ENCODE measurements at places on chromosomes 13 and 19. TPM values are rescaled to one million over a fixed set of nuclear protein-coding genes. Genes with fewer than 3 reads are reported as not detected.

- DNase-seq = no peak
Observed at GRCh38 chr13:114008964-114009589, 35.2 kb upstream of the C13orf46 start.

DNA sequence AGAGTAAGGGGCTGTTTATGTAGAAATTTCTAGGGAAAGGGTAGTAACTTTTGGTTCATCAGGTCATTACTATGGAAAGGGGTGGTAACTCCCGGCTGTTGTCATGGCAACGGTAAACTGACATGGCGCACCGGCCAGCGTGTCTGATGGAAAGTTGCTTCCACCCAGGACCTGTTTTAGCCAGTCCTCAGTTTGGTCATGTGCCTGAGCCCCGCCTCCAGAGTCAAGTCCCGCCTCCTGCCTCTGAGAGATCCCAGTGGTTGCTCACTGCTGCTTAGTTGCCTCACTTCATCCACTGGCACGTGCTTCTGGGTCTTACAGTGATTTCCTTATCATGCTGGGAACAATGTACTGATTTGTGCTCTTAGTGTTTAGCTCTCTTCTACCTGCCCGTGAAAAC lies 455.2 kb upstream of the ZNF507 start:
- DNase-seq = peak; percentile 66

DNA sequence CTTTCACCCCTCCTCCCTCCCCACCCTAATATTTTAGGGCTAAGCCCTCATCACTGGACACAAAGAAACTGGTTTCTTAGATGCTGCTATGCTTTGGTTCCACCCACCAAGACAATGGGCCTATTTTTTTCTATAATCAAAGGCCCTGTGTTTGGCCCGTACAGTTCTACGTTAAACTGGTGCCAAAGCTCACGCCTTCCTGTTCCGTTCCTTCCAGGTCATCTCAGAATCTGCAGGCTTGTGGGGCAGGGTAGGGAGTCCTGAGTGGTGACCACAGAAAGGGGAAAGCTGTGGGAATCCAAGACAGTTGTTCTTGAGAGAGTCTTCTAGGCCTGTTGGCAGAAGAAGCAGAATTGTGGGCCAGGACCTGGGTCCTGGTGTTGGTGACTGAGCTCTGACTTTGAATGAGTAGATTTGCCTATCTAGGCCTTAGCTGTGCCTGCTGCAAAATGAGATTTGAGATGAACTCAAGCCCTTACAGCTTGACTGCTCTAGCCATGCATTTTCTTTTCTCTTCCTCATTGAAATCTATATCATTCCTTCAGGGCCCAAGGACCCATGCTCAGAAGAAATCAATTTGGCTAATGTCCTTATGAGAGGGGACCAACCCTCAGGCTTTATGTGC lies 19.1 kb upstream of the CXCL17 start:
- no peak for DNase-seq

DNA sequence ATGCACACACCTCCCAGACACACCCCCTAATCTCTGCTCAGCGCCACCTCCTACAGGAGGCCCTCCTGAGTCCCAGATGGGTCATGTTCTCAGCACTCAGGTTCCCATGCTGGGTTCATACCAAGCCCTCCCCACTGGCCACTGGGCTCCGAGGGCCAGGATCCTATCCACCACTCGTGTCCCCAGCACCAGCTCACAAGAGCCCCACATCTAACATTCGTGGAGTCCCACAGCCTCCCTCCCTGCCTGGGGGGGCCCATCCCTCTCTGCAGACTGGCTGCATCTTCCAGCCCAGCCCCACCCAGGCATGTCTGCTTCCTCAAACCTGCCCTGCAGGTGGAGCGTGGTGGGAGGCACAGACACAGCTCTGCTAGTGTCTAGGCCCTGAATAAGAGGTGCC lies 227.4 kb downstream of the TUBA3C start:
- DNase-seq = no peak

GRCh38 chr19:29315556-29316190 lies 102.7 kb upstream of the UQCRFS1 start:
- DNase-seq = no peak

DNA sequence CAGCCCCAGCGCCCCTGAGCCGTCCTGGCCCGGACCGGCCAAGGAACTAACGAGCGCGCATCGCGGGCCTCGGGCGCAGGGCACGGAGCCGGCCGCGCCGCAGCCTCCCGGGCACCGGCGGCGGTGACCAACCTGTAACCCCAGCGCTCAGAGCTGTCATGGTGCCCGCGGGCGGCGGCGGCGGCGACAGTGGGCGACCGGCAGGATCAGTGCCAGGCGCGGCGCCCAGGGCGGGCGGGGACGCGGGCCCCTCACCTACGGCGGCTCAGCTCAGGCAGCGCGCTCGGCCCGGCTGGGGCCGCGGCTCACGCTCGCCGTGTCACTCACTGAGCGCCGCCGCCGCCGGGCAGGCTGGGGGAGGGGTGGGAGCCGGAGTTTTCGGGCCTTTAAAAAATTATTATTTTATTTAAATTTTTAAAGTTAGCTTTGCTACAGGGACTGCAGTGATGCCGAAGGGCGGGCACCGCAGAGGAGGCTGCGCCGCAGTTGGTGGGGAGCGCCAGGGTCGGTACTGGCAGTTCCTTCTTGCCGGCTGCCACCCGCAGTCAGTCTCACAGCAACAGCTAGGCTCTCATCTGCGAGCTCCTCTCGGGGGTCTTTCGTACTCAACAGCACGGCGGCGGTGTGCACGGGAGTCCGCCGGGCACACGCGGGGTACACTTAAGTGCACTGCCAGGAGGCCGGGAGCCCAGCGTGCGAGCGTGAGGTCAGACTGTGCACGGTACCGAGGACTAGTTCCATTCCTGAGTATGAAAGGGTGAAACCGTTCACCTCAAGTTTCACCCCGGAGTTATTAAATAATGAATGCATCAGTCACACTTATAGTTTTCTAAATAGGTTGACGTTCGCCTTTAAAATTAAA lies at the start of gene NALCN:
NALCN (minus strand) TSS at position 328 of the 862 bp plus-strand sequence. CDS start 17,382 bp downstream, outside the sequence.
- DNase-seq = peak; percentile 78

DNA sequence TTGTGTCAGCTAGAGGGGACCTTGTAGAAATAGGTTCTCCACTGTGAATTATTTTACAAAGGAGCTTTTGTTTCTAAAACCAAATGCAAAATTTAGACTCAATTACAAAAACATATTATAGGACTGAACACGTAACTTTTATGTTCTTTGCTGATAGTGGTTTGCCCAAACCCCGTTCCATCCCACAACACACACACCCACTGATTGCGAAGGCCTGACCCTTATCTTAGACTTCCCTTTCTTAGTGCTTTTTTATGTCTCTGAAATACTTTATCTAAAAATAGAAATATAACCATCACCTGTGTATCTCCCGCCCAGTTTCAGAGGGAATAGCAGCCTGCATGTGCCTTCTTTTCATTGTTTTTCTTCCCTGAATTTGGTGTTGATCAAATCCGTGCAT lies 13.0 kb downstream of the CCNA1 start:
- DNase-seq = no peak

DNA sequence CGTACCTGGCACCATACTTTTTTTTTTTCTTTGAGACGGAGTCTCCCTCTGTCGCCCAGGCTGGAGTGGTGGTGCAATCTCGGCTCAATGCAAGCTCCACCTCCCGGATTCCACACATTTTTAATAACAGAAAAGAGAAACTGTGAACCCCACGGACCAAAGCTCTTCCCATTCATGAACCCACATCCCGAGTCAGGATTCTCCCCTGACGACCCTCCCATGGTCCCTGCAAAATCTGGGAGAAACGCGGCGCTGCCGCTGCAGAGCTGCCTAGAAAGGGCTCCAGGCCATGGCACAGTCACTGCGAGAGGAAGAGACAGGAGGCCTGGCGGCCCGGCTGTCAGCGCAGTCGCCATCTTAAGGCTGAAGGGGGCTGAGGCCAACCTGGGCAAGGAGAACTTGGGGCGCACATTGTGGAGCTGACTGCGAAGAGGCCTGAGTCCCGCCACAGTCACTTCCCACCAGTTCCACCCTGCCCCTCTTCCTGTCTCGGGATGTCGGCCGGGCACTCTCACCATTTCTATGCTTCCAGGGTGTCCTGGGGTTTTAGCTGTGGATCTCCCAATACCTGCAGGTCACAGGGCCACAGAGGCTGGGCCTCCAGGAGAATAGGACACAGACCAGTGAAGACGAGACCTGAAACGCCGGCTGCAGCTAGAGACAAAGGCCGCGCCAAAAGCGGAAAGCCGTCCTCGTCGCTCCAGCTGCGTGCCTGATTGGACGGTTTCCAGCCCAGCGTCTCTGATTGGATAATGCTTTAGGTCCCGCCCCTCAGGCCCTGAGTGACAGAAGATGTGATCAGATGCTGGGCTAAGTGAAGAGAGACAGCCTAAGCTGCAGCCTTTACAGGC lies 71.0 kb downstream of the ZNF486 start:
- DNase-seq = peak; percentile 99

GRCh38 chr19:6476155-6476895 lies 5.3 kb downstream of the DENND1C start:
- peak; percentile 100 for DNase-seq

DNA sequence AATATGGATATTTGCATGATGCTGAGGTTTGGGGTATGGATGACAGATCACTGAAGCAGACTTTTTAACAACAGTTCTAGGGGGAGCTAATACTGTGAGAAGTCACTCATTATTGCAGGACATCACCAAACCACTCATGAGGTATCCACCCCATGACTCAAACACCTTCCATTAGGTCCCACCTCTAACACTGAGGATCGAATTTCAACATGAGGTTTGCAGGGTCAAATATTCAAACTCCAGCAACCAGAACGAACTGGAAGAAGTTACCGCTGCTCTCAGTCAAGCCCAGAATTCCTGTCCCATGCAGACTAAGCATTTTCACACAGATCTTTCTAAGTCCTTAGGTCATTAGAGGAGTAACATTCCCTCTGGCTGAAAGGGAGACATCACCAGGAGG lies 758.9 kb downstream of the UQCRFS1 start:
- no peak for DNase-seq

DNA sequence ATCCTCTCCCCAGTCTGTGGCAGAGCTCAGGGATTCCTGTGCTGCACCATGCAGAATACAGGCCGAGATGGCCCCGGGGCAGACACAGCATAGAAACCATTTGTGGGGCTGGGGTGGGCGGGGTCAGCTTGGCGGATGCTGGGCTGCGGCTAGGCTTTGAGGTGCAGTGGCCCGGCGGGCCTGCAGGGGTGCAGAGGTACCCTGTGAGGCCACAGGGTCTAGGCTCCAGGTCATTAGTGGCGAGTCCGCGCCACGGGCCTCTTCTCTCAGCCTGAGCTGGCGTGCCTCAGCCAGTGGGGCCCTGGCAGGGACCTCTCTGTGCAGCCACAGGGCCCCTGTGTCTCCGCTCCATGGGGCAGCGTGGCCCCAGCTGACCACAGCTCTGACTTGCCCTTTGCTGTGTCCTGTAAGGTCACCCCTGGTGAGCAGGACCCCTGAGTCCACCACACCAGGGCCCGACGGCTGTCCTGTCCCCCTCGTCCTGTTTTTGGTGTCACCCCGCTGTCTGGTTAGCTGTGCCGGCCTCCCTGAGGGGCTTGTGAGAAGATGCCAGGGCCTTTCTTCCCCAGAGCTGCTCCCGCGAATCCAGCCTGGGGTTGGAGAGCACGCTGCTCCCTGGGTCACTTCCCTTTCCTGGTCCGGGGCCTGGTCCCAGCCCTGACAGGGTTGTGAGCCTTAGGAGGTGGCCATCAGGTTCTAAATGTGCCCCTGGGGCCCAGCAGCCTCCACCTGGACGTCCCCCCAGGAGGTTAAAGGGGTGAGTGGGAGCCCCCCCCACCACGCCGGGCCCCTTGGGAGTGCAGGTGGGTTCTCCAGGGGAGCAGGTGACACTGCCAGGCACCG lies 12.1 kb downstream of the KDM4B start:
- DNase-seq = peak; percentile 74

GRCh38 chr19:44755219-44755618 lies 6.7 kb downstream of the BCL3 start:
- DNase-seq = no peak

GRCh38 chr19:6531163-6531955 lies 533 bp downstream of the TNFSF9 start:
- DNase-seq = peak; percentile 47

DNA sequence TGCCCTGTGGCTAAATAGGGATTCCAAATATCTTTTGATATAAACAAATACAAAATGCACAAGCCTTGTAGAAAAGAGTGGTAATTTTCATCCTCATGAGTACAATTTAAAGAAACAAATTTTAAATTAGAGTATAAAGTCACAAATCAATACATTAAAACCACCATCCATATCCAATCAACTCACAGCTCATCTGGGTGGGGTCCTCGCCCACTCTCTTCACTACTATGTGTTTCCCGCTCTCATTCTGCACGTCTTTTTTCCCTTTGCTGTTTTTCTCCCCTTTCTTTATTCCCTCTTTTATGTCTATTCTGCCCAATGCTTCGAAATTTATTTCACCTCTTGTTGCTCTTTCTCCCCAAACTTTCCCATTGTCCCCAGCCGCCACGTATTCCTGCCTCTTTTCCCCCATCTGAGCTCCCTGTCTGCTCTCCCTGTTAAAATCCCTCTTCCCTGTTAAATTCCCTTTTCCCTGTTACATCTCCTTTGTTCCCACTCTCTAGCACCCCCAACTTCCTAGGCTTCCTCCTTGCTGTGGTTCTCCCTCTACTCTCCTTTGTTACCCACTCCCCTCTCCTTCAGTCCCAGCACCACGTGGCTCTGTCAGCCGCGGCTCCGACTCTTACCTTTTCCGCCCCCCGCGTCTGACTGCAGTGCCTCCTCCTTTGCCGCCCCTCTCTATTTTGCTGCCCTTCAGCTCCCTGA lies 1.3 kb downstream of the ZNF616 start:
- peak; percentile 85 for DNase-seq

DNA sequence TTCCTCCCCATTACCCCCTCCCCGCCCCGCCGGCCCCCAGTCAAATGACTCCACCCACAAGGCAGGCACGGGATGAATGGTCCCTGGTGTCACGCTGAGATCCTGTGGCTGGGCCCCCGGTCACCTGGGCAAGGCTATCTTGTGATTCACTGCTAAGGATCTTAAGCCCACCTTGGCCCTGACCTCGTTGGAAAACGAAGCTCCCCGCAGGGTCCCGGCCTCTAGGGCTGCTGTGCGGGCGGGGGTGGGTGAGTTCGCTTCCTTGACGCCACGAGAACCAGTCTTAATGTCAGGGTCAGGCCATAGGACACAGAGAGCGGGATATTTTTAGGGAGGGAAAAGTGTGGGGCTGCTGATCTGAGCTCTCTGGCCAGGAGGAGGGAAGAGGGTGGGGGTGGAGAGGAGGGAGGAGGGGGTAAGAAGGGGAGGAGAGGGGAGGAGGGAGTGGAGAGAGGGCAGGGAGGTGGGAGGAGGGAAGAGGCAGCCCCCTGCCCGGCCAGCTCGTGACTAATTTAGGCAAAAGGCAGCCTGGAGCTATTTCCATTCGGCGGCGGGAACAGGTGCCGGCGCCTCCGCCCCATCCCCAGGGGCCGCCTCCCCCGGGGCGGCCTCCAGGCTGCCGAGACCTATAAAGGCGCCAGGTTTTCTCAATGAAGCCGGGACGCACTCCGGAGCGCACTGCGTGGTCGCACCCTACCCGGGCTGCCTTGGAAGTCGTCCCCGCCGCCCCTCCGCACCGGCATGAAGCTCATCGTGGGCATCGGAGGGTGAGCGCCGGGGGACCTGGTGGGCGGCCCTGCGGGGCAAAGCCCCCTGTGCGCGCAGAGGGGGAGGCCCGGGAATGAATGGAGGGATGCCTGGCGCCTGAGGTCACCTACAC lies at the start of gene NMRK2:
NMRK2 (plus strand) TSS at position 139 of the 880 bp plus-strand sequence; CDS start at position 742, 603 bp downstream.
- peak; percentile 97 for DNase-seq

SHISA7 gene
- total RNA-seq = not detected

ZNF227 gene
- 27.6 TPM for total RNA-seq

MYPOP gene
- total RNA-seq = 13.6 TPM
